ENCODE measurements at places on chromosomes 6 and 20.

DNA sequence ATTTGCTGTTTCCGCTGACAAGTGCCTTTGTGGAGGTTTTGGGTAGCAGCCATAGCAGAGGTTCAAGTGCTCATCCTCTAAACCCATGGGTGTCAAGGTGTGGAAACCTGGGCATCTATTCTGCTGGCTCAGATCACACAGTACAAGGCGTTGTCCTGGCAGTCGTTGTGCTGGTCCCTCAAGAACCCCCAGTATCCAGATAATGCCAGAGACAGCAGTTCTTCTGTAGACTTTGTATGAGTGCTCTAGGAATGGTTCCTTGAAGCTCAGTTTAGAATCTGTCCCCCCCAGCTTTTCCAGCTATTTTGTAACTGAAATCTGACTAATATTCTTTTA lies 655.7 kb upstream of the MAP3K7 start:
- DNase-seq, result no peak

- DNase-seq, result no peak
These were observed 125.8 kb downstream of the MYB start for GRCh38 chr6:135306740-135307420.

DNA sequence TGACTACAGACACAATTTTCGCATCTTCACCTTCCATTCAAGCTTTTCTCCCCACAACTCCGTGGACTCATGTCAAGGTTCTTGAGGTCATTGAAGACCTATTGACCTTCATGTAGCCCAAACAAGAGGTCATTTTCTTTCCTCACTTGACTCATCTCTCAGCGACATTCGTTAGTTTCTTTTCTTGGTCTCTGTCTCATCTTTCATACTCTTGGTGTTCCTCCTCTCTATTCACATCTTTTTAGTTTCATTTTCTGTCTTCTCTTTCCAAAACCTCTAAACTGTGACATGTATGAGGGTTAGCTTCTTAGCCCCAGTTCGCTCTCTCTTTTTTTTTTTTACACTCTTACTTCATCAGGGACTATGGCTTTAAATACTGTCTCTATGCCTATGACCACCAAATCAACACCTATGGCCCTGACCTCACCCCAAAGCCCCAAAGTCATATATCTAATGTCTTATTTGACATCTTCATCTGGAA lies 128.6 kb upstream of the BACH2 start:
- DNase-seq, result no peak

- DNase-seq, result no peak
These were observed 56.7 kb downstream of the SLC22A1 start for GRCh38 chr6:160178271-160178670.

DNA sequence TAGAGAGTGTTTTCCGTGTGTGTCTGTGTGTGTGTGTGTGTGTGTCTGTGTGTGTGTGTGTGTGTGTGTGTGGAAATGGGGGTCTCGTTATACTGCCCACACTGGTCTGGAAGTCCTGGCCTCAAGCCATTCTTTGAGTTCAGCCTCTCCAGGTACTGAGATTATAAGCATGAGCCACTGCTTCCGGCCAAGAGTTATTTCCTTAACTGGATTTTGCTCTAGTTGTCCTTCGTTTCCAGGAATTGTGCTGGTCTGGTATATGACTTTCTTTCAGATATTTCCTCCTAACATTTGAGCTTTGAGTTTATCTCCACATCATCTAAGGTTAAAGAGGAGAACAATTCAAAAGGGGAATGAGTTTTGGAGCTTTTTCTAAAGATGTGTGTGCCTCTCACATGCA lies 124.8 kb downstream of the SH3BGRL2 start:
- DNase-seq, result no peak

- DNase-seq, result no peak
These were observed 59.1 kb downstream of the KIF16B start for GRCh38 chr20:16514140-16514539.

- DNase-seq, result peak; percentile 42
These were observed 480 bp upstream of the NT5E start for GRCh38 chr6:85449388-85449817.

DNA sequence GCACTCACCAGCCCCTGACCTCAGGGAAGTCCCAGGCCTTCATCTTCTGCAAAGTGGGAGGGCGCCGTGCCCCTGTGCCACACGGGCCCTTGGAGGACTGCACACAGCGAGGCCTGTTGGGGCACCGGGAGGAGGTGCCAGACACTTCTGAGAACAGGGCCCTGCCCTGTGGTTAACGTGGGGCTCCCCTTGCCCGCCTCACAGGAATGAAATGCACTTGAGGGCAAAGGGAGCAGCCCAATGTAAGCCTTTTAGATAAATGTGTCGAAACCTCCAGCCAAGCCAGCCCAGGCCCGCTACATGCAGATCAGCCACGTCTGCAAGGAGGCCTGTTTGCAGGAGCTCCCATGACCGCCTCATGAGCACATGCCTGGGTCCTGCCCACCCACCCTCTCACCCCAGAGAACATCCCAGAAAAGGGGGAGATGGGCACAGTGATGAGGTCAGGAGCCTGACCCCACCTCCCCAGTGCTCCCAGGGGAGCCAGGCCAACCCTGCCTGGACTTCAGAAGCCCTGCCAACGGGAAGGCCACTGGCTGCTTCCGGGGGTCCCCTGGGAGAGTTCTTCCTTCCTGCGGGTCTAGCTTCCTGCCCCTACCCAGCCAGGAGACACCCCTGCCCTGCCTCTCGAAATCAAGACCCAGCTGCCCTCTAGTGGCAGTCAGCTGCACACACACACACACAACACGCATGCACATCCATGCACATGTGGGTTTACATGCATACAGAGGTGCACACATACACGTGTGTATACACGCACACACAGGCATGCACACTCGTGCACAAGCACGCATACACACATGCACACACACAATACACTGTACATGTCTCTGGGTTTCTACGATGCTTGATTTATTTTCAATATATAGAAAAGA lies 178.7 kb downstream of the TAF4 start:
- DNase-seq, result no peak

- no peak for DNase-seq
These were observed 60.4 kb upstream of the QKI start for GRCh38 chr6:163354085-163354484.

- no peak for DNase-seq
These were observed 6.0 kb downstream of the IGF2R start for GRCh38 chr6:159974932-159975331.

- no peak for DNase-seq
These were observed 34.2 kb upstream of the HINT3 start for GRCh38 chr6:125922322-125922860.

DNA sequence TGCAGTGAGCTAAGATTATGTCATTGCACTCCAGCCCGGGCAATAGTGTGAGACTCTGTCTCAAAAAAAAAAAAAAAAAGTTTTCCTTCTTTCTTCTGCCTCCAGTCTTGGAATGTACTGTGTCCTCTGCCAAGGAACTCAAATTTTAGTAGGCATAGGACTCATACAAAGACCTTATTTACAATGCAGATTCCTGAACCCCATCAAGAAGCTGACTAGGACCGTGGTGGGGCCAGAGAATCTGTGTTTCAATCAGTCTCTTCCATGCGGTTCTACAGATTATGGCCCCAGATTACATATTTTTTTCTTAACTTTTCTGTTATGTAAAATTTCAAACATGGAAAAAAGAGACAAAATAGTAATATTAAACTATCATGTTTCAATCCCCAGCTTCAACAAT lies 29.8 kb upstream of the PIM1 start:
- DNase-seq, result no peak

- no peak for DNase-seq
These were observed 2.7 kb upstream of the MICA start for GRCh38 chr6:31400467-31401289.

GRCh38 chr20:57584768-57585461 lies 24.0 kb downstream of the PCK1 start:
- DNase-seq, result no peak

DNA sequence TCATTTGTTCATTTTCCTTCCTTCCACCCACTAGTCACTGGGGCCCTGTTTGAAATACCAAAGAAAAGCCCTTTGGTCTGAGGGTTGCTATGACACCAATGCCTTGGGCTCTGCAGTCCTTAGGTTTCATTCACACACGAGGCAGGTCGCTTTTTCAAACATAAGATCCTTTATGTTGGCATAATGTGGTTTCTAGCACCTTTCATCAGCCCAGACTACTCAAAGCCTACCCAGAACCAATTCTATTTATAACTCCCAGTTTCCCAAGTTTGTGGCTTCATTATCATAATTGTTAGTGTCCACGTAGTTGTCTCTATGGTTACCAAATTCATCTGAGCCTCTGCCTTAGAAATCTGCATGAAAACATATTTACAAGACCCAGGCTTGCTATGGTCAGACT lies 6.6 kb upstream of the TP53RK start:
- DNase-seq, result no peak

DNA sequence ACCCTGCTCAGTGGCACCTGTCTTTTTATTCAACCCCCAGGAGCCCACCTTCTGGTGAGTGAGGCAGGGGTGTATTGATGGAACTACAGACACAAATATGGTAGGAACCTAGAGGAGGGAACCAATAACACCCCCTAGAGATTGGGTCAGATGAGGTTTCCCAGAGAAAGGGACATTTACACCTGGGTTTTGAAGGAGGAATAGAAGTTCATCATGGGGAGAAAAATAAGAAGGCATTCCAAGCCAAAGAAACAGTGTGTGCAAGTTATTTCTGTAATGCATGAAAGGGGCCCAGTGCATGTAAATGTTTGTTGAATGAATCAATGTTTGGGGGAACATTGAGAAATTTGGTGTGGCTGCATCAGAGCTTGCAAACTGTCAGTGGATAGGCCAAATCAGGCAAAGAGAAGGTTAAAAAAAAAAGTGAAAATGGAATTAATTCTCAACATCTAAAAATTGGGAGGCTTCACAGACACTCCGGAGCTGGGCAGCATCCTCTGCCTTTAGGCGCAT lies 11.1 kb upstream of the KIAA1755 start:
- DNase-seq, result no peak

DNA sequence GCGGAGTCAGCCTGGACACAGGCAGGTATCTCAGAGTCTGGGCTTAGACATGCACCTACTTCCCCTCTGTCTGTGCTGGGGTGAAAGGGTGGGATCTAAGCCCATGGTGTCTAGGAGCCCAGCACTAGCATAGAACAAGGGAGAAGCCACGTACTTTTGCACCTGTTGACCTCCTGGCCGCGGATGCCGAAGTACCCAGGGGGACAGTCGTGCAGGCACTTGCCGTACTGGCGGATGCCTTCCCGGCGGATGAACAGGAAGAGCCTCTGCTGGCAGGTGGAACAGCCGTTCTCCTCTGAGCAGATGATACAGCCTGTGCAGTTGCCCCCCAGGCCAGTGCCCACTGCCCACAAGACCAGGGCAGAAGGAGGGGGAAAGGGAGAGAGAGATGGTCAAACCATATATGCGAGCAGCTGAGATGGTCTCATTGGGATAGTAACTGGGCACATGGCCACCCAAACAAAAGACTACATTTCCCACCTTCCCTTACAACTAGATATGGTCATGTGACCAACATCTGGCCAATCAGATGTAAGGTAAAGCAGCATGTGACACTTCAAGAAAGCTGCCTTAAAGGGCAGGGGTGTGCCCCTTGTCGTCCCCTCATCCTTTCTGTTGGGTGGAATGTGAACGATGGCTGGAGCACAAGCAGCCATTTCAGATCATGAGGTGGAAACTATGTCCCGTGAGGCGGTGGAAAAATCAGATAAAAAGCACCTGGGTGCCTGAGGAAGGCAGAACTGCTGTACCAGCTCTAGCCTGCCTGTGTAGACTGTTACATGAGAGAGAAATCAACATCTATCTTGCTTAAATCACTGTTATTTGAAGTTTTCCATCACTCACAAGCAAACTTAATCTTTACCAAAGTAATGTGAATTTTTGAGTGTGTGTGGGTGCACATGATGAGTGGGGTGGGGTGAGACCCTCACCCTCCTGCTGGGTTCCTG lies 34.0 kb downstream of the RSPO4 start:
- DNase-seq, result no peak

- DNase-seq, result no peak
These were observed 1323.0 kb upstream of the GJE1 start for GRCh38 chr6:140809694-140810101.

- DNase-seq, result no peak
These were observed 1.2 kb downstream of the MYH7B start for GRCh38 chr20:34956751-34957472.

DNA sequence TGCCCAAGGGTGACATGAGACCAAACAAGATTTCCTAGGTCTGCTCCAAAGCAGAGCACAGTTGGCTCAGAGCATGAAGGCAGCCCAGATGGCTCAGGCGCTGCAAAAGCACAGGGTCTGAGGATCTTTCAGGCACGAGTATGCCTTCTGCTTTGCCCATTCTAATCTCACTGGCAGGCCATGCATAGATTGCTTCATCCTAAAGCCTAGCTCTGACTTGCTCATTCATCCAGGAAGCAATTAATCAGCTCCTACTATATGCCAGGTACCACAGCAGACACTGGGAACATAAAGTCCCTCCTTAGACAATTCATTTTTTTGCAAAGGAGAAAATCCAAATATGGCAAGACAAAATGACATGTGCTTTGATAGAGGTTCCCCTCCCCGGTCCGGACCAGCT lies 31.2 kb downstream of the GPLD1 start:
- no peak for DNase-seq

GRCh38 chr20:31595380-31595653 lies 9.8 kb upstream of the ID1 start:
- no peak for DNase-seq

- DNase-seq, result no peak
These were observed 95.7 kb upstream of the MYLIP start for GRCh38 chr6:16033214-16033613.

GRCh38 chr20:44056010-44056698 lies 130.8 kb downstream of the JPH2 start:
- no peak for DNase-seq

DNA sequence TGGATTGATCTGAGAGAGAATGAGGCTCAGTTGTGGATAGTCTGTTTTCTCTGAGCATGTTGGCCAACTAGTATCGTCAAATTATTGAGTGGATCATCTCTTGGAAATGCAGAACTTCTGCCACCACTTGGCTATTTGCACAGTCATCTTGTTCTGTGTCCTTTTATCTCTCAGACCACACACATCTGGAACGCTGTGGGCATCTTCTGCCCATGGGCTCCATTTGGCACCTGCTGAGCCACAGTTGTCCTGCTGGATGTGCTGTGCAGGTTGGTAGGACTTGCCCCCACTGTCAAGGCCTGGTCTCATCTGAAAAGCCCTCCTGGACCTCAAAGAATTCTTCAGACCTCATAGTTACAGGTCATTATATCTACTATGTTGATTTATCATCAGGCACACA lies 16.7 kb upstream of the C20orf144 start:
- no peak for DNase-seq

GRCh38 chr6:25407431-25407830 lies 128.3 kb downstream of the CARMIL1 start:
- no peak for DNase-seq

DNA sequence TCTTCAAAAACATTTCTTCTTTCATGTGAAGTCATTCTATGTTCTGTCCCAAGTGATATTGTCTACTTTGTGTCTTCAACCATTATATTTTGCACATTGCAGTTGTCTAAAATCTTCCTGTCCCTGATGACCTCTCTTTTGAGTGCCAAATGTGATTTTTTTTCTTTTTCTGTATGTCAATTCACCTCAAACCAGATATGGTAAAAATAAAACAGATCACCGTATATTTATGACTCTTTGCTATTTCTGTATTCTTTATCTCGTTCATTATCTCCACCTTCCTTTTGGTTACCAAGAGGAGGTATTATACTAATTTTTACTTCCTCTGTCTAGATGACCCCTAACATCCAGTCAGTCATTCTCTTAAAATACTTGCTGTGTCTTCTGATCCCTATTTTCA lies 165.2 kb downstream of the GRIK2 start:
- no peak for DNase-seq

- no peak for DNase-seq
These were observed 247.9 kb downstream of the CDH4 start for GRCh38 chr20:61499859-61500554.

GRCh38 chr6:81636930-81637568 lies 115.4 kb downstream of the TENT5A start:
- DNase-seq, result no peak

All from GM04503 (cell line).